ENCODE measurements at places on chromosomes 2 and 18. TPM values are rescaled to one million over a fixed set of nuclear protein-coding genes. Genes with fewer than 3 reads are reported as not detected.

KATNAL2 gene
- total RNA-seq = 1.7 TPM

CLEC4F gene
- not detected for total RNA-seq

VAMP5 gene
- total RNA-seq = 106 TPM

UGT1A4 gene
- not detected for total RNA-seq

OTOF gene
- total RNA-seq = not detected

DNAJC5G gene
- total RNA-seq = not detected

TFPI gene
- 140 TPM for total RNA-seq

LYG2 gene
- total RNA-seq = not detected

MROH2A gene
- not detected for total RNA-seq

THSD7B gene
- total RNA-seq = not detected

ARHGAP15 gene
- not detected for total RNA-seq

MOCOS gene
- 6.4 TPM for total RNA-seq

ASAP2 gene
- total RNA-seq = 17.8 TPM

SMCHD1 gene
- 20.2 TPM for total RNA-seq

TCF23 gene
- not detected for total RNA-seq

OTOS gene
- total RNA-seq = not detected

NPHP1 gene
- 8.4 TPM for total RNA-seq

COLEC11 gene
- 0.50 TPM for total RNA-seq

IHH gene
- total RNA-seq = not detected

C2orf66 gene
- total RNA-seq = not detected

PELI1 gene
- total RNA-seq = 2.4 TPM

MAP3K19 gene
- total RNA-seq = not detected

SATB2 gene
- 2.5 TPM for total RNA-seq

CAVIN2 gene
- total RNA-seq = 28.5 TPM

SERPINB4 gene
- not detected for total RNA-seq

IL1F10 gene
- not detected for total RNA-seq

LHCGR gene
- total RNA-seq = not detected

RNU2-63P gene
- total RNA-seq = not detected

CPLX4 gene
- not detected for total RNA-seq

ACKR3 gene
- 0.15 TPM for total RNA-seq

CYP26B1 gene
- total RNA-seq = not detected

RAPGEF4 gene
- 1.8 TPM for total RNA-seq

LYPD6B gene
- total RNA-seq = not detected

MEIS1 gene
- 44.3 TPM for total RNA-seq

CRYGB gene
- total RNA-seq = not detected

ESCO1 gene
- total RNA-seq = 8.7 TPM

CXCR2 gene
- not detected for total RNA-seq

MGAT4A gene
- not detected for total RNA-seq

SULT1C4 gene
- 0.50 TPM for total RNA-seq

ABCB11 gene
- not detected for total RNA-seq

SCTR gene
- total RNA-seq = not detected

NGEF gene
- 2.2 TPM for total RNA-seq

TTC39C gene
- total RNA-seq = 18.5 TPM

SLC14A1 gene
- total RNA-seq = 4.5 TPM

FNDC4 gene
- total RNA-seq = 9.8 TPM

SMYD5 gene
- 24.0 TPM for total RNA-seq

GAL3ST2 gene
- not detected for total RNA-seq

PHLPP1 gene
- 5.5 TPM for total RNA-seq

ALS2 gene
- total RNA-seq = 15.5 TPM

EMILIN1 gene
- total RNA-seq = 191 TPM

INHA gene
- not detected for total RNA-seq

SPP2 gene
- total RNA-seq = not detected
